ENCODE measurements at places on chromosomes 16 and 17.

GRCh38 chr16:3677994-3678393, 23.5 kb downstream of the DNASE1 start:
- DNase-seq, result no peak

DNA sequence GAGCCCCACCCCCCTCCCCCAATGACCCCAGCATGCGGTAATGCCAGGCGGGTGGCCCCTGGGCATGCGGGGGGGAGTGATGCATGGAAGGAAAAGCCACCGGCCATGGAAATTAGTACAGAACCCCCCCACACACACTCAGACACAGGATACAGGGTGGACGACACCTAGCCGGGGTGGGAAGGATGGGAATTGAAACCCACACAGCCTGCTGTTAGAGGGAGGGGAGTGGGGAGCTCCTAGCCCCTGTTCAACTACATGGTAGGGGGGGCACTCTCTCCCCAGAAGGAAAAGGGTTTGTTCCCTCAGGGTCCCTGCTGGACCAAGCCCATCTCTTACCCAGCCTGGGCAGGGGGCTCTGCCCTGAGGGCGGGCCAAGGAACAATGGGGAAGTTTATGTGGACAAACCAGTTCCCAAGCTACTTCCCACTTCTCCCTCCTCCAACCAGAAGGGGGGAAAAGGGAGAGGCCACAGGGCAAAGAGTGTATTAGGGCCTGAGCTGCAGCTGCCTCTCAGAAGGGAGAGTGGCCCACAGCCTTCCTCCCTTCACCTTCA, 5.2 kb downstream of the TMUB2 start:
- no peak for DNase-seq

GRCh38 chr17:19940722-19941464, 36.7 kb downstream of the AKAP10 start:
- peak; percentile 74 for DNase-seq

DNA sequence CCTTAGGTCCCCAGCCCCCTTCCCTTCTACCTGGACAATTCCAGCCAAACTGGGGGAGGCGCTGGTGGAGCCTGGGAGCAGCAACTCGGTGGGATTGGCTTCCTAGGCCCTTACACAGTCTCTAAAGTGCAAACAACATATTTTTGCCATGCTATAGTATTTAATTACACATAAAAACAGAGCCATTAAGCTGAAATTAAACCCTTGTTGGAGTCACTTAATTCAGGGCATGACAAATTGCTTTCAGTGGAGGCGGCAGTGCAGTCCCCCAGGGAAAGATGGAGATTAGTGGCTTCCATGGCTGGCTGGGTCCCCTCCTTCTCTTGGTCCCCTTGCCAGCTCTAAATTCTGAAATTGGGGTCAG, 17.3 kb downstream of the IGFBP4 start:
- DNase-seq, result no peak

GRCh38 chr16:55045329-55045728, 114.7 kb downstream of the IRX5 start:
- DNase-seq, result no peak

DNA sequence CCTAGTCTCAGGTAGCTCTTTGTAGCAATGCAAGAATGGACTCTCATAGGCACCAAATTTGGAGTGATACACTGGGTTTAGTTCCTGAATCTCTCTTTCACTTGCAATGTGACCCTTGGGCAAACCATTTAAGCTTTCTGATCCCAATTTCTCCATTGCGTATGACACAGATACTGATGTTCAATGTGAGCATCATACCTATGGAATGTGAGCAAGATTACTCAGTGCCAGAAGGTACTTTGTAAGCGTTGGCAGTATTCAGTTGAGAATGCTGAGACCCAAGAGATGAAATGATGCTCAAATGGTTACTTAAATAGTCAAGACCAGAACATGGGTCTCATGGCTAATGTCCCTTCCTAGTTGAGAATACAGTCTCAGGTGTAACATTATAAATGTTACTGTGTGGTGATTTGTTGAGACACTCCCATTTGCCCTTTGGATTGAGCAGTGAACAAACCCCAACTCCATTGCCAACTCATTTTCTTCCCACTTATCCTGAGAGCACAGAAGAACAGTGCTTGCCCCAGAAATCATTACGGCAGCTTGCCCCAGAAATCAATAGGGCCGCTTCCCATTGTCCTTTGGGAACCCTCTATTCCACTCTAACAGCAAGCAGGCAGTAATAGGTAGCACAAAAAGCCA, 134.1 kb downstream of the SOX9 start:
- no peak for DNase-seq

- no peak for DNase-seq
These were observed 10.8 kb downstream of the EXOC7 start for GRCh38 chr17:76092526-76093413.

GRCh38 chr17:74356646-74357465, 4.8 kb downstream of the BTBD17 start:
- DNase-seq, result no peak

GRCh38 chr17:1890758-1891450, 61.1 kb downstream of the RPA1 start:
- no peak for DNase-seq

DNA sequence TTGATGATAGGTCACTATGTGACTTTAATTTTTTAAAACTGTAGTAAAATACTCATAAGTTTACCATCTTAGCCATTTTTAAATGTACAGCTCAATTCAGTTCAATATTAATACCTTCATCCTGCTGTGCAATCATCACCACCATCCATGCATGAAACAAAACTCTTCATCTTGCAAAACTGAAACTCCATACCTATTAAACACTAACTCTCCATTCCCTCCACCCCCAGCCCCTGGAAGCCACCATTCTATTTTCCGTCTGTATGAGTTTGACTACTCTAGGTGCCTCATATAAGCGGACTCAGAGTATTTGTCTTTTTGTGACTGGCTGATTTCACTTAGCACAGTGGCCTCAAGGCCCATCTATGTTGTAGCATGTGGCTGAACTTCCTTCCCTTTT, 9.4 kb upstream of the CNEP1R1 start:
- DNase-seq, result no peak

GRCh38 chr17:59761385-59762048, 54.1 kb downstream of the VMP1 start:
- DNase-seq, result peak; percentile 90
